Stimulated activated CD4-positive, alpha-beta T cell treated with anti-CD3 and anti-CD28 coated beads, Interleukin-1b, Interleukin-23, amount 100 ng/mL, for 48 hours (primary cell): ENCODE measurements at places on chromosomes 1 and 21.

DNA sequence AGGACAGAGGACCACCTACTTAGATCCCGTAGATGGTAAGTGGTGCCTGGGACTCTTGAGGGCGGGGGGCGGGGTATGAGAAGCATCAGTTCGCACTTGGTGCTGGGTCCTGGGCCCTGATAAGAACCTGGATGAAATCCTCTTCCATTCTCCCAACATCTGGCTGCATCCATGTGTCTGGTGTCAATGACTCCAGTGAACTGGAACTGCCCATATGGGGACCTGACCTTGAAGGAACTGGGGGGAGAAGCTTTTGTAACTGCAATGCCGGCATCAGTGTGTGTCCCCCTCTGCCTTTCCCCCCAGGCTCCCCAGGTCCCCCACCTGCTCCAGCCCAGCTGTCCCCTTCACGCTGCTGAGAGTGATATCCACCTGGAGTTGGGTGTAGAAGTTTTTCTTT is 49.7 kb upstream of the EPB41 start:
- no peak for DNase-seq

GRCh38 chr1:96059736-96060135 is 661.8 kb upstream of the PTBP2 start:
- no peak for DNase-seq

DNA sequence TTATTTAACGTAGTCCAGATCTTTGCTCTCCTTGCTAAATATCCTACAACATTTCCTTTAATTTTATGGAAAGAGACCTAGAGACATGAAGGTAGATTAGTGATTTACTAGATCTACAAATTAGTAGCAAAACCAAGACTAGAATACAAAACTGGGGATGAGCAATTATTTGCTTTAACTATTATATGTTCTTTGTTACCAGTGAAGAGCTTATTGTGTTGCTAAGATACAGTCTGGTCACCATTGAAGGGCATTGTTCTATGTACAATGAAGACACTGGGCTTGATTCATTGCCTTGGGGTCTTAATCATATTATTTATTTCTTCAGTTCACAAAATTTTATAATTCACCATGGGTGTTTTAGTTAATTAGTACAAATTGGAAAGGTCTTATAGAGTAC is 88.3 kb downstream of the S1PR1 start:
- DNase-seq, result no peak

DNA sequence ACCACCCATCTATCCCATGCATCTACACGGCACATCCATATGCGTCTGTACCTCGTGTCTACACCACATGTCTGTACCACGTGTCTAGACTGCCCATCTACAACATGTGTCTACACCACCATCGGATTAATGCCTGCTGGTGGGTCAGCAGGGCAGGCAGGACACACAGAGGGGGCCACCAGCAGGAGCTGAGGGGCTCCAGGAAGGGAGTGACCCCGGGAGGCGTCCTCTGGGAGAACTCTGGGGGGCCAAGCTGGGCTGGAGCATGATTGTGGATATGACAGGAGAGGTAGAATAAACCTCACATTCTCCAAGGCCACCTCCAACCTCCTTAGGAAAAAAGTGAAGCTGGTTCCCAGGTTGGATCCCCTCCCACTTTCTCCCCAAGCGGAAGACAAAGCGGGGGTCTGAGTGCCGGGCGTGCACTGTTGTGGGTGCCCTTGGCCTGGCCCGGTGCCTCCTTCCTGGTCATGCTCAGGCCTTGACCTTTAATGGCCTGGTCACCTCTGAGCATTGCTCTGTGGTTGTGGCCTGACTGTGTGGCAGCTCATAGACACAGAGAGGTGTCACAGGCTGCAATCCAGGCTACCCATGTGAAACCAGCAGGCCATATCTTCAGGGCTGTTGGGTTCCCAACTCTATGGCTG is 881 bp upstream of the ACTRT2 start:
- DNase-seq, result no peak

DNA sequence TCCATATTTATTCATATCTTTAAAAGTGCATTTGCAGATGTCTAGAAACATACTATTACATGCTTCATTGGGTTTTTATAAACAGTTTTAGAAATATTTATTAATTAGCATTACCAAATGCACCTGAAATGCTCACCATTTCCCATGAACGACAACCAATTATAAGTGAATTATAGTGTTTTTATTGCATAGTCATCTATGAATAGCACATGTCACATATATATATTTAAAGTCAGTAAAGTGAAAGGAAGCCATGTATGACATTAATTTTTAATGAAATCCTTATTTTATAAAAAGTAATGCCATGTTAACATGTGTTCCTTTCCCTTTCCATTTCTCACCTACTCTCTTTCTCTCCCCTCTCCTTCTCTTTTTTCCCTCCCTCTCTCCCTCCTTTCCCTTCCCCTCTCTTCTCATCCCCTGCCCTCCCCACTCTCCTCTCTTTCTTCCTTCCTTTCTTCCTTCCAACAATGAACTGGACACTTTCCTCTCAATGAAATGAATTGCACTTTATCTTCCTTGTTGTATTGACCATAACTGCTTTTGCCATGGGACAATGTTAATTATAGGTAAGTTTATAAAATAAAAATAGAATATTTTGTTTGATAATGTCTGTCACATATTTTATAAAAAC is 179.3 kb downstream of the NCAM2 start:
- DNase-seq, result no peak

DNA sequence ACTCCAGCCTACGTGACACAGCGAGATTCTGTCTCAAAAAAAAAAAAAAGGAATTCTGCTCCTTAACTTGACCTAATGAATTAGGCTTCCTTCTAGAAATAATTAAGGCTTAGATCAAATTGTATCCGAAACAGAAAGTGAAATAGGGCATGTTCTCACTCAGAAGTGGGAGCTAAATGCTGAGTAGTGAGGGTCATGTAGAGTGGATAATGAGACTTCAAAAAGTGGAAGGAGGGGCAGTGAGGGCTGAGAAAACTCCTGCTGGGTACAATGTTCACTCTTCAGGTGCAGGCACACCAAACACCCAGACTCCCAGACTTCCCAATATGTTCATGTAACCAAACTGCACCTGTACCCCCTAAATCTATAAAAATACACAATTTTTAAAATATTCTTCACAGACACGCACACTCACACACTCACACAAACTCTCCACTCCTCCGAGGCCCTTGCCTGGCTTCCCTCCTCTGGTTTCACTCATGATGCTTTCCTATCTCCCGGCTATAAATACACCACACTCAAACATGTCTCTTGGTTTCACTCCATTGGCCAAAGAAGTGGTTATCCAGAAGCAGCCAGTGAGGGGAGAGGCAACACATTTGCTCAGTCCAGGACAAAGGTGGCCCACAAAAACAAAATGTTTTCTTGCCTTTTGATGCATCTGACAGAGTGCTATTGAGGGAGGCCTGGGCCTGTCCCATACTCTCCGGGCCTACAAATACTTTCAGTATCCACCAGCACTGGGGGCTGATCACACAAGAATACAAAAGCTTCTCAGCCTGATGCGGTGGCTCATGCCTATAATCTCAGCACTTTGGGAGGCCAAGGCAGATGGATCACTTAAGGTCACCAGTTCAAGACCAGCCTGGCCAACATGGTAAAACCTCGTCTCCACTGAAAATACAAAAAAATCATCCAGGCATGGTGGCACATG is 249.2 kb downstream of the TOMM20 start:
- DNase-seq, result no peak

DNA sequence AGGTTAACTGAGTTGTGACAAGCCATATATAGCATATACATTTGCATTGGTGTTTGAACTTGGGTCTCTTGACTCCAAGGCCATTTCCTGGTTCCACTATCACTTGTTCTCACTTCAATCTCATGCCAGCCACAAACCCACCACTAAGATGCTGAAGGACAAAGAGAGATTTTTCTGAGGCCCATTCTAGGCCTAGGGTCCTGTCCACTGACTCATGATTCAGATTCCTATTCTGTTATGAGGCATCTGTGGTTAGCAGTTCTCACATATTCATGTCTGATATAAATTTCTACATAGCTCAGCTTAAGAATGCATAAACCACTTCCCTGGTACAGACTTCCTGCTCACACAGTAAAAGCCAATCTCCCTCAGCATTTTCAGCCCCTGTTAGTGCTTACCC is 326.1 kb upstream of the BEND5 start:
- DNase-seq, result no peak

DNA sequence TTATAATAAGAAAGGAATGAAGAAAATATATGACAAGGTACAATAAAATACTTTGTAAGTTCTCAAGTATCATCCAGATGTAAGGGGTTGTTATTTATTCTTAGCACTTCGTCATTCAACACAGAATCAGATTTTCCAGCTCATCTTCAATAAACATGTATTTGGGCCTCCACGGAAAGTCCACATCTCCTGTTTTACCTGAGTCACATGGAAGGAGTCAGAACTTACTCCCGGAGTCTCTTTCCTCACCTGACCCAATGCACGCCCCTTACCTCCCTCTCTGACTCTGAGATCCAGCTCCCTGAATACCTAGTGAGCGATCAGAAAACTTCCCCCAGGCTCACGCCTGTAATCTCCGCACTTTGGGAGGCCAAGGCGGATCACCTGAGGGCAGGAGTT is 1.5 kb upstream of the PMVK start:
- no peak for DNase-seq

DNA sequence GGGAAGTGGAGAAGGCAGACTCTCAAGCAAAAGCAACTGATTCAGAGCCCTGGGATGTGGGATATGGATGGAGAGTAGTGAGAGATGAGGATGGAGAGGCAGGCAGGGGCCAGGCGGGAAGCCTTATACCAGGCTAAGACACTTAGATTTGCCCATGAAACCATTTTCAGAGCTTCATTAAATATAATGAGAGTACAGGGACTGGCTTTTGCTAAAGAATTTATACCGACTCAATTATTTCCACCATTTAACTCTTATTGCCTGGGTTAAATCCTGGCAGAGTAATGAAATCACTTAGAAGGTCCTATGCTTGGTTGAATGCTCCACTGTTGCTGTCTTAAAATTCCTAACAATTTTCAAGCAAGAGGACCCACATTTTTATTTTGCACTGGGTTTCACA is 311.7 kb downstream of the KCNH1 start:
- DNase-seq, result no peak

GRCh38 chr1:70966018-70966638 is 81.5 kb downstream of the PTGER3 start:
- no peak for DNase-seq

- DNase-seq, result peak; percentile 49
Observed at GRCh38 chr1:202852163-202852904, 36.6 kb downstream of the RABIF start.

- DNase-seq, result no peak
Observed at GRCh38 chr1:40303790-40304189, 13.3 kb downstream of the COL9A2 start.

GRCh38 chr1:24849672-24850295 is 80.3 kb downstream of the RUNX3 start:
- DNase-seq, result no peak

DNA sequence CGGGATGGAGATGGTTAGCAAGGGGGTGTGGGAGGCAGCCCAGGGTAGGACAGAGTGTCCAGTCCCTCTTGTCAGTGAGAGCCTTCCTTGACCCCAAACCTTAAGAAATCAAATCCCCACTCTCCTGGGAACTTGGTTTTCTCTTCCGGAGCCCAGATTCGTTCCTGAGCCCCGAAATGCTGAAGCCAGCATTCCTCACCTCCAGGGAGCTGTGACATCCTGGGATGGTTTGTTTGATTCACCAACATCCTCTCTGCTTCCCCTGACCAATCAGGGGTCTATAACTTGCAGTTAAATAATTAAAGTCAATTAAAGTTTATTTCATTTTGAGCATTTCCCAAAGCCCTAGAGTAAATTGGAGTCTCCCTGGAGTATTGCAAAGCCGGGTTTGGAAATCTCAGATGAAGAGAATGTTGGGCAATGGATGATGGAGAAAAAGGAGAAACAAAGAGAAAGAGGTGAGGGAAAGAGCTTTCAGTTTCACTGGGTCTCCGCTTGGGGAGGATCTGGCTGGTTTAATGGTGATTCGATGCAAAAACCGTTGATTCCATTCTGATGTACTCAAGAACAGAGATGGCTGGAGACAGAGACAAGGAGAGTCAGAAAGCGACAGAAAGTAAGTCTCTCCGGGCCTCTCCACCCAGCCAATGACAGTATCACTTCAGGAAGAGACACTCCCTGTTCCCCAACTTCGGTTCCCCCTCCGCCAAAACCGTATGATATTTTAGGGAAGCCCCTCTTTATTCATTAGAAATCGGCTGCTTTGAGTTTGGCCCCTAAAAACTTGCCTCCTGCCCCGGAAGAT is 12.8 kb upstream of the ALX3 start:
- no peak for DNase-seq

- no peak for DNase-seq
Observed at GRCh38 chr1:29162025-29162424, 19.7 kb downstream of the SRSF4 start.

DNA sequence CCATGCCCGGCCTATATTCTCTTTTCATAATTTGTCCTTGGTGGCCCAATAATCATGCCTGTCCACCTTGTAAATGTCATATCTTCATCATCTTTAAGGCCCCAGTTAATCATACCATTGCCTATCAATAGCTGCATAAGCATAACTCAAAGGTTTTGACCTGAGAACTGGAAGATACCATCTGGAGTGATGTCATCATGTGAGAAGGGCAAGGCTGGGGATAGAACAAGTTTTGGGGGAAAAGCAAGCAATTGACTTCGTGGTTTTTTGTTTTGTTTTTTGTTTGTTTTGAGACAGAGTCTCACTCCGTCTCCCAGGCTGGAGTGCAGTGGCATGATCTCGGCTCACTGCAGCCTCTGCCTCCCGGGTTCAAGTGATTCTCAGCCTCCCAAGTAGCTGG is 6.2 kb downstream of the UBIAD1 start:
- no peak for DNase-seq

GRCh38 chr1:60573121-60573520 is 499.6 kb upstream of the C1orf87 start:
- no peak for DNase-seq

DNA sequence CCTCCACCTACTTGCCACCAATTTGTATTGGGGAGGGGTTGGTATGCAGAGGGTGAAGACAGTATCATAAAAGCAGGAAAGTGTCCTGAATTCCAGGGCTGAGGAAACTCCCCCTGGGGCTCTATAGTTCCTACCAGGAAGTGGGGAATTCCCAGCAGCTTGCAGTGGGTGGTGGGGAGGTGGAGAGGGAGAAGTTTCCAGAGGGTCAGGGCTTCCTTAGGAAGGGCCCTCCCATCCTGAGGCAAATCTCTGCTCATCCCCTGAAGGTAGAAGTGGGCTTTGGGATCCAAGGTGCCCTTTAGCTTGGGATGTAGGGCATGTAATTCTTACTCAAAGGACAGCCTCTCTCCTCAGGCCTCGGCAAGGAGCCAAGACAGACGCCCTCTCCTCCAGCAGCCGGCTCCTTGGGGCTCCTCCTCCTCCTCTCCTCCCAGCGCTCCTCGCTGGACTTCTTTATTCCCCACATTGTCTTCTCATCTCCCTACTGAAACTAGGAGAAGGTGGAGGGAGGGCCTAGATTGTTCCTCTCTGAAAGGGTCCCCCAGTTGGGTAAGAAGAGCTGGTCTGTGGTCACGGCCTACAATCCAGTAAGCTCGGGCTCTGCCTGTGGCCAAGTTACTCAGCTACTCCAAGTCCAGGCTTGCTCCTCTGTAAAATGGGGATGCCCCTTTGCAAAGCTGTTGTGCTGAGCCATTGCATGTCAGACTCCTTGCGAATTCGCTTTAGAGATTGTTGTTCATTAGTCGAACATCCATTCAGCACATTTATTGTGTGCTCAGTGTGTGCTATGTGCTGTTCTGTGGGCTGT is 17.9 kb upstream of the CSF1 start:
- no peak for DNase-seq
